ENCODE measurements at places on chromosomes 7 and 10.

DNA sequence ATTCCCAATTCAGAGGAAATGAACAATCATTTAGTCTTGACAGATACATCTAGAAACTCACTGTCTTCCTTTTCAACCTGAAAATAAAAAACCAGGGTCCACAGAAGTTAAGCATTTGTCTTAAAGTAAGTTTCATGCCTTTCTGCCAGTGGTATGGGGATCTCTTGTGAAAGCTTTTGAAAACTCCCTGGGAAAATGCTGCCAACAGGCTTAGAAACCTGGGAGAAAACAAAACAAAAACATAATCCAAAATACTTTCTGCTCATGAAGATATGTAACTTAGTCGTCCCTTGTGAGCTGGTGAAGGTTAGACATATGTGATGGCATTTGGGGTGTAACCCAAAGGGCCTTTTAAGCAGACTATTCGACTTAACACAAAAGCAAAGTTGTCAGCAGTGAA is 66.4 kb upstream of the ZNF438 start:
- no peak for DNase-seq

GRCh38 chr10:13739183-13739582 is 152.4 kb downstream of the PRPF18 start:
- no peak for DNase-seq

- no peak for DNase-seq
Measured at GRCh38 chr10:33041783-33042437, 83.9 kb upstream of the ITGB1 start.

- no peak for DNase-seq
Measured at GRCh38 chr10:63261496-63261895, 128.4 kb downstream of the NRBF2 start.

GRCh38 chr7:37225285-37225969 is 223.2 kb downstream of the ELMO1 start:
- no peak for DNase-seq

DNA sequence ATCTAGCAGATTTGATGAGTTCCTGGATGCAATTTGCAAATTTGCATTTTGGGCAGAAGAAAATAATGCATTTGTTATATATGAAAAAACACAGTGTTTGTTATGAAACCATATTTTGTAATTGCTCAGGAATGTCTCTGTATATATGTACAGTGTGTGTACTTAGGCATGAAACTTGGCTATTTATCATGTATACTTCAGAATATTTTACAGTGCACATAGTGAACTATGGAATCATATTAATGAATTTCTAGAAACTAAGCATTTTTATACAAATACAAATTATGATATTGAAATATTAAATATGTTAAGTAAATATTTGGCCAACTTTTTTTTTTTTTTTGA is 107.5 kb downstream of the TWIST1 start:
- no peak for DNase-seq

- DNase-seq: no peak
Measured at GRCh38 chr10:81021428-81022129, 483.9 kb downstream of the SH2D4B start.

DNA sequence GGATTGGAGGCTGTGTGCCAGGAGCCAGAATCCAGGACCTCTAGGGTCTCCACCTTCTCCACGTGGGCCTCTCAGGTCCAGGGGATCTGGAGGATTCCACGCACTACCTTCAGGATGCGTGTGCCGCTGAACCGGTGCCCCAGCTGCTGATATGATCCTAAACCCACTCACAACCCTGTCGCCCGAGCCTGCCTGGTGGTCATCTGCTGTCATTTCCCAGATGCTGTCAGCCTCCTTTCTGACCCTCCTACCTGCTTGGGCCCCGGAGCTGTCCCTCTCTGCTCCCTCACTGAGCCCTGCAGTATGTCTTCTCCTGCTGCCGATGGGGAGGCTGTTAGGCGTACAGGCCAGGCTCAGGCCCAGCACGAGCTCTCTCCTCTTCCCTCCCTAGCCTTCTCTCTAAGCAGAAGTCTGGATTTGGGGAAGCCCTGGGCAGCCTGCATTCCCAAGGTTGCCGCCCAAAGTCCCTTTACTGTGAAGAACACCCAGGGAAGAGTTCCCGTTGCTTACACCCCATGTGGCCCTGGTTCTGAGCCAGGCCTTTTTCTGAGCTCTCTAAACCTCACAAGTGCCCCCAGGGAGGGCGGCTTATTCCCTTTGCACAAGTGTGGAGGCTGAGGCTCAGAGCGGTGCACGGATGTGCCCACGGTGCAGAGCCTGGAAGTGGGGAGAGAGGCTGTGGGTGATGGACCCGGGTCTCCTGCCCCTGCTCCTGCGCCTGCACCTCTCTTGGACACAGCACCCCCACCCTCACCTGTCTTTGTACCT is 30.8 kb upstream of the ZNF488 start:
- no peak for DNase-seq

DNA sequence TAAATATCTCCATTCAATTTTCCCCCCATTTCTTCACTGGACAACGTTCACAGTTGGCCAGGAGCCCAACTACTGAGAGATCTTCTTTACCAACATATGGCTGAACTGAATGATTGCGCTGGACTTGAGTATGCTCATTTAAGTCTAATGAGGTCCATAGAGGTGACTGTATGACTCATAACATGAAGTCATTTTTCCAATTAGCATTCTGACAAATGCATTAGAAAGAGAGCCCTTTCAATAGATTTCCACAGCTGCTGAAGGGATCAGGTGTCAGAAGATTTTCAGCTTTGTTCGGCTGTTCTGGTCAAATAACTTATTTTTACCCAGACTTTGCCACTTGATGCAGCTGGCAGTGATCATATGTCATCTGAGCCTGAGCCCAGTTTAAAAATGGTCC is 438.0 kb downstream of the ETV1 start:
- no peak for DNase-seq

DNA sequence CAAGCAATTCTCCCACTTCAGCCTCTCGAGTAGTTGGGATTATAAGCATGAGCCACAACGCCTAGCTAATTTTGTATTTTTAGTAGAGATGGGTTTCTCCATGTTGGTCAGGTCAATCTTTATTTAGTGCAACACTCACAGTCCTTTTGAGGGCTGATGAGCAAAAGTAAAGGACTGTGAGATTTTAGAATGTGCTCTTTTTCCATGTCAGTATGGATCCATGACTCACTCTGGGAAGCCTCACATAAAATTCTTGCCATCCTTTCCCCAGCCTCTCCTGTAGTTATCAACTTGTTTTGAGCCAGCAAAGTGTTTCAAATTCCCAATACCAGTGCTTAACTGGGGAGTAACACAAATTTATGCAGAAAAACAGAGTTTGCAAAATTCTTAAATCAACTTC is 135.8 kb upstream of the CXCL12 start:
- no peak for DNase-seq

DNA sequence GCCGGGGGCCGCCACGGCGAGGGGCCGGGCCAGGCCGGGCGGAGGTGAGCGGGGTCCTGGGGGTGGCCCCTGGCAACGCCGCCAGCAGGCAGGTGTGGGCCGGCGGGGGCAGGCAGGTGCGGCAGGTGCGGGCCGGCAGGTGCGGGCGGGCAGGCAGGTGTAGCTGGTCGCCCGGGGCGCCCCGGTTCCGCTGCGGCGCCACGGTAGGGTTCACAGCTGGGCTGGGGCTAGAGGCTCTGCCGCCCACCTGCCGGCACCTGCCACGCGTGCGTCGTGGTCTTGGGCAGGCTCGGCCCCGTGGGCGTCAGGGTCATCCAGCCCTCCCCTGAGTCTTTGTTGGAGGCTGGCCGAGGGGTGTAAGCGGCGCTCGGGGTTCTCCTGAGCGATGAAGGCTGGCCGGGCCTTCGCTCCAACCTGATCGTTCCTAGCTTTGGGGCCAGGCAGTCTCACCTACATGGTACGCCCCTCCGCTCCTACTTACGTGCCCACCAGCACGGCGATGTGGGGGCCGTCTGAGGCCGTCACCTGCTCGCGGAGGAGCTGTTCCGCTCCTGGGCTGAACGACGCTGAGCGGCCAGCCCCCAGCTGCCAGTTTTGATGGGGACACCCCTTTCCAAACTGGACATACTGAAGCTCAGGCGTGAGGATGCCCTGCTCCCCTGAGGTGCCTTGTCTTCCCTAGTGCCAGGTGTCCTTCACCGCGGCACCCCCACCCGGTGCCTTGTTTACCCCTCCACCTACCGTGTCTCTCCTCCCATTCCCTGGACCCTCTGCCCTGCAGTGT is 493 bp downstream of the ZMIZ2 start:
- DNase-seq: peak; percentile 59

DNA sequence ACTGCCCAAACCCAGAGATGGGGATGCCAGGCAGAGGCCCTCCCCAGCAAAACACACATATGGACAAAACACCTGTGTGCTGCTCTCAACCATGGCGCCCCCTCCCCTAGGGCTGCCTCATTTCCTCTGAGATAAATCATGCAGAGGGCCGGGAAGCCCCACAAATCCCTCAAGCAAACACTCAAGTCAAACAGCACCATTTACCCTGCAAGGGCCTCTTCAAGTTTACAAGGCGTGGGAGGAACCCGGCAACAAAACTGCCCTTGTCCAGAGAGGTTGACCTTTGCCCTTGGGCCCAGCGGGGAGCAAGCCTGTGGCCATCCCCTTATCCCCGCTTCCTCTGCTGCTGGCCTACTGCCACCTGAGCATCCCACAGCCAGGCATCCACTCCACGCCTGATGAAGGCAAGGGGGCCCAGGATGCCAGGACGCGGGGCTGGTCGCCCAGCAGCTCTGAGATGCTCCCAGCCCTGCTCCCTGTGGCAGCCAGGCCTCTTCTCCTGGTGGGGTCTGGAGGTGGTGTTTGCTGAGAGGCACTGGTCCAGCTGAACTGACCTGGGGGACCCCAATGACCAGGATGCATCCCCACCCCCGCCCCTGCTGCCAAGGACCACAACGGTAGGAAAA is 77.4 kb downstream of the DLG5 start:
- no peak for DNase-seq

DNA sequence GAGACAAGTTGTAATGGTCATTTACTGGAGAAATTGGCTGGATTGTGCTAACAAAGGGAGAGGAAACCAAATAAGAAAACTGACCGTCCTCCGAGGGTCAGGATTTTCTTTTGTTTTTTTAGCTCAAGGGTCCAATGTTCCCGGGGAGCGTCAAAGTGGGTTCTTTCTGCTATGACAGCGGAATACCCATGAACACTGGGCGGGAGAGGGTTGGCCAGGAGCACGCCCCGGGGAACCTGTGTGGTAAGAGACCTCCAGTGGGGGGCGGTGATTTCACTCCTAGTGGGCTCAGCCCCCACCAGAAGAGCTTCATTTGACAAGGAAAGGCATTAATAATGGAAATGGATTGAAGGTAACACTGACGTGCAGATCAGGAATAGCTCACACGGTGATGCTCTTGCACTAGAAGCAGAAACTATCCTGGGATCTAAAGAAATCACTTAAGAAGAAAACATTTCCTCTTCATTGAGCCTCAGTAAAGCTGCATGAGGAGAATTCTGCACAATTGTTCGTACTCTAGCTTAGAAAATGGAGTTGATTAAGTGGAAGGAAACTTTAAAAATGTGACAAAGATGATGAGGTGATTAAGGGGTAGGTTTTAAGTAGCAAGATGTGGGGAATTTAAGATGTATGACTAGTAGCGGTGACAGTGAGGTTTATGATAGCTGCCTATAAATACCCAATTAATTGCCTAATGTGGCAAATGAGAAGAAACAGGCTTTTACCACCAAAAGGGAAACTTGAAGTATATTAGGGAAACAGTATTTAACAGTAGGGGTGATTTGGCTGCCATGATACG is 627.2 kb downstream of the SUGCT start:
- no peak for DNase-seq

GRCh38 chr7:36299823-36300341 is 89.8 kb upstream of the ANLN start:
- DNase-seq: no peak

DNA sequence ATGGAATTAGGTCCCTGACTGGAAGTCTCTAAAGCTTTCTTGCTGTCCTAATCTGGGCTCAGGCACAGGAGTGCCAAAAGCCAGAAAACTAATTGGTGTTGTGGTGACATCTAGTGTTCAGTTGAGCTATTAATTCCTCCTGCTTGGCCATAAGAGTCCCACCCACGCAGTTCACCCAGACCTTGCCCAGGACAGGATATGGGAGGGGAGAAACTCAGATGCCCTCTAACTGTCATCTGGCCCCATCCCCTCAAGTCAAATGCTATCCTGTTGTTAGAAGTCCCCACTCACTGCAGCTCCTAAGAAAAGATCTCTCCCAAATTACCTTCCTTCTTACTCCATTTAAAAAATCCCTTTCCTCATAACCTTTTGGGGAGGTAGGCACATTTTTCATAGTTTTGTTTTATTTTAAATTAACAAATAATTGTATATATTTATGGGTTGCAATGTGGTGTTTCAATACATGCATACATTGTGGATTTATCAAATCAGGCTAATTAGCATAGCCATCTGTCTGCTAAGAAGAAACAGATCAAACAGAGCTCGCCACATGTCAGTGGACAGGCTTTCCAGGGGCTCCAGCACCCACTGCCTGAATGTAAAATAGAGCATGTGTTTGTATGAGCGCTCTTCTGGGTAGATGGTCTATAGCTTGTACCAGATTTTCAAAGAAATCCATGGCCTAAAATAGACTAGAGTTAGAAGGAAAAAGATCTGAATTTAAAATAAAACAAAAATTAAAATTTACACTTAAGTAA is 84.0 kb downstream of the GSAP start:
- peak; percentile 27 for DNase-seq

GRCh38 chr7:2819161-2819953 is 24.8 kb downstream of the GNA12 start:
- DNase-seq: no peak

DNA sequence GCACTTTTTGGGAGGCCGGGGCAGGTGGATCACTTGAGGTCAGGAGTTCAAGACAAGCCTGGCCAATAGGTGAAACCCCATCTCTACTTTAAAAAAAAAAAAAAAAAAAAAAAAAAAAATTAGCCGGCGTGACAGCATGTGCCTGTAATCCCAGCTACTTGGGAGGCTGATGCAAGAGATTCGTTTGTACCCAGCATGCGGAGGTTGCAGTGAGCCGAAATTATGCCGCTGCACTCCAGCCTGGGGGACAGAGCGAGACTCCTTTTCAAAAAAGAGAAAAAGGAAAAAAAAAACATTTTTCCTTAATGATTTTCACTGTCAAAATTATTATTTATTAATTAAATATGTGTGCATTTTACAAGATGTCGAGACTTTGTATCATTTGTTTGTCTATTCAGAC is 253.6 kb downstream of the CNTNAP2 start:
- no peak for DNase-seq

DNA sequence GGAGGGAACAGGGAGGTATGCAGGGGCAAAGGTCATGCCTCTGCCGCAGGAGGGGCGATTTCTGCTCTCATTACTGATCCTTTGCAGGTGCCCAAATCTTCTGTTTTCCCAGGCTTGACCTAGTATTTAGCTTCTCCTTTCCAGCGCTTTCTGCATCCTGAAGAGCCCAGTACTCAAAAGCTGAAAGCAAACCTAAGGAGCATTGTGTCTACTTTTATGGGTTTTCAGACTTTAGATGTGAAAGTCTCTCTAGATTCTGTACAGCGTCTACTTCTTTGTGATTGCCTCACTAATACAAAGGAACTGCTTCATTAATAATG is 560 bp downstream of the GBF1 start:
- DNase-seq: no peak

GRCh38 chr7:33706771-33707200 is 198.6 kb upstream of the BMPER start:
- DNase-seq: no peak
